ENCODE measurements at places on chromosomes 11 and 22. TPM values are rescaled to one million over a fixed set of nuclear protein-coding genes. Genes with fewer than 3 reads are reported as not detected.

DNA sequence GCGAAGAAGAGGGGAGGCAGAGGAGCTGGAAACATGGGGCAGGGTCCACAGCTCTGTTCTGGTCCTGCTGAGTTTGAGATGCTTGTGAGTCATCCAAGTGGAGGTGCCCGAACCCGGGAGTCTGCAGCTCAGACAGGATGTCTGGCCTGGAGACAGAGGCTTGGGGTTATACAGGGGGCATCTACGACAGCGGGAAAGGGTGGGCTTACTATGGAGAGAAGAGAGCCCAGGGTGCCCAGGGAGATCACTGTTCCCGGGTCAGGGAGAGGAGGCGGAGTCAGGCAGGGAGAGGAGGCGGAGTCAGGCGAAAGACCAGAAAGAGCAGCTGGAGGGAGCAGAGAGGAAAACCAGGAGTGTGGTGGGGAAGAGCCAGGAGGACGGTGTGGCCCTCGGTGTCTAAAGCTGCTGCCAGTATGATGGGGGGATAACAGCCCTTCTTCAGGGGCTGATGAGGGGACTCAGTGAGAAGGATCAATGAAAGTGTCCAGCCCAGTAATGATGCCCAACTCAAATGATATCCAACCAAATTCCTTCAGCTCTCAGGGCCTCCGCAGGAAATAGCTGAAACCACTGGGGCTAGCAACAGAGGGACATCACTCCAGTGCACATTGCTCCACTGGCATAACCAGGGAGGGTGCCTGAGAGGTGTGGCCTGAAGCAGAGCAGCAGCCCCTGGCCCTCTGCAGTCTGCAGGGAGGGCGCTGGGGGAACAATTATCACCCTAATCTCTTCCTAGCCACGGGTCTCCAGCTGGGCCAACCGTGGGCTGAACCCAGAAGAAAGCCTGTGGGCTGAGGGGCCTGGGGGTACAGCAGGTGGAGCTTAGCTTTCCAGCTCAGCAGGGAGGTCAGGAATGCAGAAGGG is 2.6 kb upstream of the LTBP3 start:
- DNase-seq = no peak

DNA sequence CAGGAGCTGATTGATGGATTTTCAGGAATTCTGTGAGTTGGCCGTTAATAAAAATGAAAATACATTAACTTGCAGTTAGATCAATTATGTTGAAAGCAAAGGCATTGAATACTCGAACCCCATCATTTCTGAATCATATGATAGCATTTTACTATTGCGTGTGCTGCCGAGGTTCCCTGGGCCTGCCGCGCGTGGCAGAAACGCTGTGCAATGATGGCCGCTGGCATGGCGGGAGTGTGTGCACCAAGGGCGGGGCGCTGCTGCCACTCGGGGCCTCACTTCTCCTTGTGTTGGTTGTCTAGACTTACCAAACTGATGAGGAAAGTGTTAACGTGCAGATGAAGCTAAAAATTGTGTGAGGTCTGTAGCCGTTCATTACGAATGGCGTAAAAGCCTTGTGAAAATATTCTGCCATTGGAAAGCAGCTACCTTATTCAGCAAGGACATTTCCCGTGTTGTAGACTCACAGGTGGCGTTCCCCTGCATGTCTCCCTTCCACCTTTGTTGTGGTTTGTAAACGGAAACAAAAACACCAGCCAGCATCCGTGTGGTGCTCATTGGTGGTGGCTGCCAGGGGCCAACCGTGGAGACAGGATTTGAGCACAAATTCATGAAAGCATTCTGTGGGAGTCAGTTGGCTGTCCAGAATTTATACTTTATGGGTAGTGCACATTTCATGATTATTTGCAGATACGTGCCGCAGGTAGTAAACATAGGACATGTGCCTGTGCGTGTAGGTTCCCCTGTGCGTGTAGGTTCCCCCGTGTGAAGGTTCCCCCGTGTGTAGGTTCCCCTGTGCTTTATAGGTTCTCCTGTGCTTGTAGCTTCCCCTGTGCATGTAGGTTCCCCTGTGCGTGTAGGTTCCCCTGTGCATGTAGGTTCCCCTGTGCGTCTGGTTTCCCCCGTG is 5.9 kb upstream of the GRAMD4 start:
- peak; percentile 89 for DNase-seq

DNA sequence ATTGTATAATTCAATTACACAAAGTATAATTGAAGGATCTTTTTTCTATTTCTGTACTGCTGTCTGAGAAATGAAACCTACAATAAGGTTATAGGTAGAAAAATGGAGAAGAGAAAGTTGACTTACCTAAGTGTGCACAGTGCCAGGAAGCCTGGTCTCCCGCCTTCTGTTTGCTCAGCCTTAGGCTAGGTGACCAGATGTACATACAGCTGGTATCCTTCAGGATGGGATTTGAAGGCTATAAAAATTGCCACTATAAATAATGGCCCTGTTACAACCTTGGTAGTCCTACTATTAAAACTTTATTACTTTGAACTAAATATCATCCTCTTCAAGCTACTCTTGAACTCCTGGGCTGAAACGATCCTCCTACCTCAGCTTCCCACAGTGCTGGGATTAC is 19.7 kb downstream of the OR51E2 start:
- DNase-seq = no peak

Gene OR56A1
- total RNA-seq = not detected

Gene DRICH1
- total RNA-seq = 1.2 TPM

Gene MUC6
- not detected for total RNA-seq

Gene PKP3
- total RNA-seq = not detected

Gene SHISA8
- not detected for total RNA-seq

Gene CABP4
- 1.3 TPM for total RNA-seq

Data from activated CD4-positive, alpha-beta T cell treated with anti-CD3 and anti-CD28 coated beads, Interleukin-2, amount 10 ng/mL, durations not matched to agents 7 days and 5 days (primary cell).